AG08395 (cell line): ENCODE measurements at places on chromosomes 1 and 21.

GRCh38 chr1:76826072-76826845 lies 41.0 kb upstream of the ST6GALNAC5 start:
- DNase-seq, result peak; percentile 67

DNA sequence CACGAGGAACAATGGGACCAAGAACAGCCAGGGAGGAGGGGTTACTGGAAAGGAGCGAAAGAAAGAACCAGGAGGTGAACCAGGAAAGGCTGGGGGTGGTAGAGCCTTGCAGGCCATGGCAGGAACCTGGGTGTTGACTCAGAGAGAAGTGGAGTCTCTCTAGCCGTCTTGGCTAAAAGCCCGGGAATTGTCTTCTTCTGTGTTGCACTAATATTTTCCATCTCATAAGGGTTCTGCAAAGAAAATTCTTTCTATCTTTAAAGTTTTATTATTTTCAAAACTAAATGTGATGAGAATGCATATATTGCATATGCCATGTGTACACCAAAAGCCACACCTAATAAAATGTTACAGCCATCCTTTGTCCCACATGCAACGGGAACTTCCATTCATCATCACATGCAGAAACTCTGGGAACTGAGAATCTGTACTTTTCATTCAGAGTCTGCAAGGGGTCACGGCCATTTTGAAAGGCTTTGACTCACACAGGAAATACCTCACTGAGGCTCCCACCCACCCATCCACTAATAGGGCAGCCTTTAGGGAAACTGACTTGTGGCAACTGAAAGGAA lies 38.0 kb downstream of the ERG start:
- DNase-seq, result peak; percentile 59

GRCh38 chr1:203629507-203630082 lies 3.0 kb downstream of the ATP2B4 start:
- DNase-seq, result peak; percentile 56

DNA sequence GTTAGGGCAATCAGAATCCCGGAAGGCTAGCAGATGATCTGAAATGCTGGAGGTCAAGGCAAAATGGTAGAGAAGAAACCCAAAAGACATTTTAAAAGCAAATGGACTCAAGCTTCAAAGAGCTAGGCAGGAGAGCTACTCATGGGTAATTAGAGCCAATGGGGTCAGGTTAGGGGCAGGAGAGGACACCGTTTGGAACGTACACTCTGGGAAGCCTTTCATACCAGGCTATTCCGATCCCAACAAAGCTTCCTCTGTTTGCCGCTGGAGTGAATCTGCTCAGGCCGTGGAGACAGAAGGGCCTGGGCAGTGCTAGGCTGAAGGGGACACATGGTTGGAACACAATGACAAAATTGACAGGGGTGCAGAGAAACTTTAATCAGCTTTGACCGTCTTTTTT lies 346.6 kb downstream of the RPS6KC1 start:
- no peak for DNase-seq

- DNase-seq, result no peak
Measured at GRCh38 chr1:21544095-21544494, 34.9 kb downstream of the ALPL start.

DNA sequence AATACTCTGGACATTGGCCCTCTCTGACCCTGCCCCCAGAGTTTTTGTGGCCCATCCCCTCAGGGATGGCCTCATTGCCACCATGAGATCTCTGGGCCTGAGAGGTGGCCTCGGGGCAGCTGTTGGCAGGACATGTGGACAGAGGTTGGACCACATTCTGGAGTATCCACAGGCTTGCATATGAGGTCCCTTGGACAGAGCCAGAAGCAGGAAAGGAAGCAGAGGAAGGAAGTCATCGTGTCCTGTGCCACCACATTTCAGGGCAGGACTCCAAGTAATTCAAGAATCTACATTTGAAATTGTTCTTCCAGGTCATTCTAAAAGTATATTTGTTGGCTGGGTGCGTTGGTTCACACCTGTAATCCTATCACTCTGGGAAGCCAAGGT lies 95.9 kb upstream of the PPP2R5A start:
- DNase-seq, result no peak

DNA sequence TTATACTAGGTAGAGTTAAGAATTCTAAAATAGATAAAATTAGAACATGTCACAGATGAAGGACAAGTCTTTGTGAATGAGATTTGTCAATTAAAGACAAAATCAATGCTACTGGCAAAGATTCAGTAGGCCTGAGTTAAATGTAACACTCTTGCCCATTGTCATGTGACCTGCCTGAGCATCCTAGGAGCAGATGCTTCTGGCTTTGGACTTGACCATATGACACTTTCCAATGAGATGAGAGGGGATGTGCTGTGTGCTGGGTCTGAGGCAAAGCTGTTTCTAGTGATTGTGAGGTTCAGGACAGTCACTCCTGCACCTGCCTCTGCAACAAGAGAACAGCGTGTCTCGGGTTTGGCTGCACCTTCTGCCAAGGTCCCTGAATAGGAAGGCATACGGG lies 144.9 kb downstream of the HIVEP3 start:
- no peak for DNase-seq

DNA sequence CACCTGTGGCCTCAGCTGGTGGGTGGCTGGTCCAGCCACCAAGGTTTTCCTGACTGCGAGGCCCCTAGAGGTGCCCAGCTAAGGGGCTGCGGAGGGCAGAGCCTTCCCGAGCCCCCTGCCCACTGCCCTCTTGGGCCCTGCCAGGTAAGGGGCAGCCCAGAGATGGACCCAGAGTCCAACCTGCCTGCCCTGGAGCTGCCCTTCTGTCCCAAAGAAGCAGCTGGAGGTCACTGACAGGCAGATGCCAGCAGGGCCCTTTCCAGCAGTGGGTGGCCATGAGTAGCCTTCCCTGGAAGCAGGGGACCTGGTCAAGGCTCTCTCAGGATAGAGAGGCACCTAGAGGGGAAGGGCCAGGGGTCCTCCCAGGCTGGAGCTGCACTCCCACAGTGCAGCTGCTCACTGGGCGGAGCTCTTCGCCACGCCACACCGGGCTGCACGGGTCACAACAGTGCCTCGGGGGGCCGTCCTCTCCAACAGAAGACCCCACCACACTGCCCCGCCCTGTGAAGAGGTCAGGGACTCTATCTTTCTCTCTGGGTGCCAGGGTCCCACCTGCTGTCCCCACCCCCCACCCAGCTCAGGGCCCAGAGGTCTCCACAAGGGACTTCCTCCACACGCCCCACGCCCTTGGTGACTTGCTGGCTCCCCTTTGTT lies 10.9 kb upstream of the GNB1 start:
- DNase-seq, result no peak

DNA sequence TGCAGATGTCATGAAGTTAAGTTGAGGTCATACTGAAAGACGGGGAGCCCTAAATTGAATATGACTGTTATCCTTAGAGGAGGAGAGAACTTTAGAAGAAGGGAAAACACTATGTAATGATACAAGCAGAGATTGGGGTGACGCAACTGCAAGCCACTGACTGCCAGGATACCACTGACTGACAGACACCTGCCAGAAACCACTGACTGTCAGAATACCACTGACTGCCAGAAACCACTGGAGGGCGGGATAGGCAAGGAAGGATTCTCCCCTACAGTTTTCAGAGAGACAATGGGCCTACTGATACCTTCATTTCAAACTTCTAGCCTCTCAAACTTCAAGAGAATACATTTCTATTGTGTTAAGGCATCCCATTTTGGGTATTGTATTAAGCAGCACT lies 388.7 kb downstream of the USH2A start:
- no peak for DNase-seq

GRCh38 chr1:29209173-29209572 lies 21.6 kb downstream of the MECR start:
- peak; percentile 69 for DNase-seq

DNA sequence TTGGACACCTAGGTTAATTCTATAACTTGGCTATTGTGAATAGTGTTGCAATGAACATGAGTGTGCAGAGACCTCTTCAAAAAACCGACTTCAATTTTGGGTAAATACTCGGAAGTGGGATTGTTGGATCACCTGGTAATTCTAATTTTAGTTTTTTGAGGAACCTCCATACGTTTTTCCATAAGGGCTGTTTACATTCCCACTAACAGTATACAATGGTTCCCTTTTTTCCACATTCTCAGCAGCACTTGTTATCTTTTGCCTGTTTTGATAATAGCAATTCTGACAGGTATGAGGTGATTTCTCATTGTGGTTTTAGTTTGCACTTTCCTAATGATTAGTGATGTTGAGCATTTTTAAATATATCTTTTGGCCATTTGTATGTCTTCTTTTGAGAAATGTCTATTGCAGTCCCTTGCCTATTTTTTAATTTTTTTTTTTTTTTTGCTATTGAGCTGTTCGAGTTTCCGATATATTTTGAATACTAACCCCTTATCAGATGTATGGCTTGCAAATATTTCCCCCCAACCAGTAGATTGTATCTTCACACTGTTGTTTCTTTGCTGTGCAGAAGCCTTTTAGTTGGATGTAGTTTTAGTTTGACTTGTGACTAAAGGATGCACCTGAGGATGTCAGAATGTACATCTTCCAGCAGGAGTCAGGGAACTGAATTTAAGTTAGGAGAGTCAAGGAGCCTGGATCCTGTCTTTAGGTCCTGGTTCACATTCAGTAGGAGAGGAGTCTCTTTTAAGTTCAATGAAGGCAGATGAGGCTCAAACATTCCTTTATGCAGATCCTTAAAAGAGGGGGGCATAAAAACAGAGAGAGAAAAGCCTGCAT lies 120.0 kb downstream of the S1PR1 start:
- no peak for DNase-seq

GRCh38 chr1:240613356-240614142 lies 1.6 kb upstream of the GREM2 start:
- DNase-seq, result no peak

GRCh38 chr1:153001382-153001781 lies at the start of gene SPRR3:
TSS of gene SPRR3 (plus strand) at chr1:153001749. CDS start at chr1:153003021, 1,272 bp downstream.
- DNase-seq, result no peak

- no peak for DNase-seq
Measured at GRCh38 chr1:37807220-37807554, 403 bp upstream of the C1orf122 start.

DNA sequence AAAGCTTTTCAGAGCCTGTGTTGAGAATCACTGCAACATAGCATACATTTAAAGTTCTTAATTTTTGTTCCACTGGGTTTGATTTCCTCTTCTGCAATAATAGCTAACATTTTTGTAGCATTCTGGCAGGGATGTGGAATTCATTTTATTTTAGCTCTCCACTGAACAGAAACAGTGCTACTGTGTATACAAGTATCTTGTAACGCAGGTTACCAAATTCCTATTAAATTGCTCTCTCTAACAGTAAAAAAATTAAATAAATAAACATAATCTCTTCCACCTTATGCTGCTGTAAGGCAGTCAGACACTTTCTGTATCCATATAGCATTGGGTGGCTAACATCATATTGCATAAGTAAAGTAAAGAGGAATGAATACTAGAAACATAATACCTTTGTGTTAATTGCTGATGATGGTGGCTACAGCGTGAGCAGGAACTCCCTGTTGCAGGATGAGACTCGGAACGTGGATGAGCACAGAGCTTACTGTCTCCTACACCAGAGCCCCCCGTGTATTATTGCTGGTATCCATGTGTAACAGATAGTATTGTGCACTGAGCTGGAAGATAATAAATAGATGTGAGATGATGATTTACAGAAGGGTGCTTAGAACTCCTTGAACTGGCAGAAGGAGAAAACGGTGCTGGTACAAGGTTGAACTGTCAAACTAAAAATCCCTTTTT lies 276.9 kb upstream of the SNX7 start:
- no peak for DNase-seq

GRCh38 chr1:21956720-21957552 lies 19.8 kb upstream of the HSPG2 start:
- peak; percentile 31 for DNase-seq

GRCh38 chr1:230639714-230640209 lies 2.5 kb upstream of the COG2 start:
- no peak for DNase-seq

DNA sequence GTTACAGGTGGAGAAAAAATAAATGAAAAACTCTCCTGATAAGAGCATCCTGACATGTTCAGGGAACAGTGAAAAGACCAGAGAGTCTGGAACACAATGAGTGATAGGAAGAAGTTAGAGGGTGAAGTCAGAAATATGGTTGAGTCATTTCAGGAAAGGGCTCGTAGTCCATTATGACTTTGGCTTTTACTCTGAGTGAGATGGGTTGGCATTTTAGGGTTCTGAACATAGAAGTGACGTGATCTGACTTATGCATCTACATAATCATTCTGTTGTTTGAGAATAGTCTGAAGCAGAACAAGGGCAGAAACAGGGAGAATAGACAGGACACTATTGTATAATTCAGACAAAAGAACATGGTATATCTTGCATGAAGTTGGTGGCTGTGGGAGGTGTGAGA lies 5.8 kb downstream of the HMCN1 start:
- no peak for DNase-seq

DNA sequence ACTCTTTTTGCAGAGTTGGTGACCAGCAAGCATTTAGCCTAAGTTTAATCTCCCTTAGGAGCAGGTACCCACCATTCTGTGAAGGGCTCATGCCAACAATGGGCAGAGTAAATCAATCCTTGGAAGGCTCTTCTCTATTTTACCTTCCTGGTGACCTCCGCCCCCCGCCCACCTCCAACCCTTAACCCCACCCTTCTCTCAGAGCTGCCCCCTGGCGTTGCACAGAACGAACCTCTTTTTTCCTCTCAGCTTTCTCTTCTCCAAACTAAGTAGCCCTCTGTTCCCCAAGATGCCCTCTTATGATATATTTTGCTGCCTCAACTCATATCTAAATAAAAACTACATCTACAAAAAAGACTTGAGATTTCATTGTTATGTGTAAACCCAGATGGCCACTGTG lies 186.8 kb downstream of the SEC16B start:
- no peak for DNase-seq
